ENCODE measurements at places on chromosomes 1 and 21.

GRCh38 chr1:172117800-172118199, 276.5 kb downstream of the DNM3 start:
- DNase-seq: no peak

GRCh38 chr1:206455666-206456344, 14.5 kb upstream of the IKBKE start:
- DNase-seq: no peak

- DNase-seq: no peak
These were observed 61.1 kb upstream of the ACOT11 start for GRCh38 chr1:54486907-54487306.

DNA sequence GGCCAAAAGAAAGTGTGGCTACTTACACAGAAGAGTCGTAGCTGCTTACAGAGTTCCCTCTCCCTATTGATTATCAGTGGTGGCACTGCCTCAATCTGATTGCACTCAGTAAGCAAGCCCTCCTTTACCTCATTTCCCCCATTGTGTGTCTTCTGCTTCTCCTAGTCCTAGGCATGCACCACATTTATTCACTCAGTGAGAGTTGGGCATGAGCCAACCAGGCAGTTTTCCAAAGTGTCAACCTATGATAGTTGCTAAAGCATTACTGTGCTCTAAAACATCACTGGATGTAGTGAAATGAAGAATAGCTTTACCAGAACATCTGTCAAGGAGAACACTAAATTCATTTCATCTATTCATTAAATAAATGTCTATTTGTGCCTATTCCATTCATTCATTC, 19.3 kb downstream of the GJA5 start:
- DNase-seq: no peak

- no peak for DNase-seq
These were observed 6.0 kb upstream of the KRTAP8-1 start for GRCh38 chr21:30818837-30819610.

- no peak for DNase-seq
These were observed 9.7 kb downstream of the GNG12 start for GRCh38 chr1:67823615-67824014.

DNA sequence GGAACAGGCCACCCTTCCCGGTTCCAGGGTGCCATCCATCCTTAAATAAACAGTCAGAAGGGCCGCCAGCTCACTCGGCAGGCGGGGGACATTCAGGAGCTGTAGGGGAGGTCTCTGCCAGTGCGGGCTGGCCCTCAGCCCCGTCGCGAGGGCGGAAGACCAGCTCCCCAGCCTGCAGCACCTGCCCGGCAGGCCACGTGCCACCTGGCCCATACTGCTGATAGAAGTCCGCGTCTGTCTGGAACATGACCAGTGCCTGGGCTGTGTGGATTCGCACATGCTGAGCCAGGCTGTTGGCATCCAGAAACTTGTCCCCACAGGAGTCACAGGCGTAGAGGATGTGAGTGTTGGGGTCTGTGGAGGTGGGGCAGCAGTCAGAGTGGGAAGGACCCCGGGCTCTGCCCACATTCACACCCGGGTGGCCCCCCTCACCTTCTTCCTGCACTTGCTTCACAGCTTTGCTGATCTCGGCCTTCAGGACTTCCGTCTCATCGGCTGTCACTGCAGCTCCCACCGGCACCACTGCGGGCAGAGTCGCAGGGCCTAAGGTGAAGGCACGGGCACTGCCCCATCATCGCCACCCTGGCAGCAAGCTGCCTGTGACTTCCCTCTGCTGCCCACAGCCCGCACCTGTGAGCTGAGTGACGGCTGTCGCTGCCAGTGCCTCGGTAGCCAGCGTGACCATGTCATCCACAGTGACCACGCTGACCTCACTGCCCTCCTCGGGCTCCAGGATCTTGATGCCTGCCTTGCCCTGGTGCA, 33.8 kb downstream of the ZBTB17 start:
- DNase-seq: no peak

DNA sequence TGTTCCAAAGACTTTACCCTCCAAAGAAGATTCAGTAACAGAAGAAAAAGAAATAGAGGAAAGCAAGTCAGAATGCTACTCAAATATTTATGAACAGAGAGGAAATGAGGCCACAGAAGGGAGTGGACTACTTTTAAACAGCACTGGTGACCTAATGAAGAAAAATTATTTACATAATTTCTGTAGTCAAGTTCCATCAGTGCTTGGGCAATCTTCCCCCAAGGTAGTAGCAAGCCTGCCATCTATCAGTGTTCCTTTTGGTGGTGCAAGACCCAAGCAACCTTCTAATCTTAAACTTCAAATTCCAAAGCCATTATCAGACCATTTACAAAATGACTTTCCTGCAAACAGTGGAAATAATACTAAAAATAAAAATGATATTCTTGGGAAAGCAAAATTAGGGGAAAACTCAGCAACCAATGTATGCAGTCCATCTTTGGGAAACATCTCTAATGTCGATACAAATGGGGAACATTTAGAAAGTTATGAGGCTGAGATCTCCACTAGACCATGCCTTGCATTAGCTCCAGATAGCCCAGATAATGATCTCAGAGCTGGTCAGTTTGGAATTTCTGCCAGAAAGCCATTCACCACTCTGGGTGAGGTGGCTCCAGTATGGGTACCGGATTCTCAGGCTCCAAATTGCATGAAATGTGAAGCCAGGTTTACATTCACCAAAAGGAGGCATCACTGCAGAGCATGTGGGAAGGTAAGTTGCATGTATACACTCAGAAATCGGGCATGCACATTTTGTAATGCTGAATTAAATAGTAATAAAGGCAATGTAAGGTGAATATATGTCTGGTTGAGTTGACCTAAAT, 97.2 kb downstream of the ZFYVE9 start:
- DNase-seq: no peak

DNA sequence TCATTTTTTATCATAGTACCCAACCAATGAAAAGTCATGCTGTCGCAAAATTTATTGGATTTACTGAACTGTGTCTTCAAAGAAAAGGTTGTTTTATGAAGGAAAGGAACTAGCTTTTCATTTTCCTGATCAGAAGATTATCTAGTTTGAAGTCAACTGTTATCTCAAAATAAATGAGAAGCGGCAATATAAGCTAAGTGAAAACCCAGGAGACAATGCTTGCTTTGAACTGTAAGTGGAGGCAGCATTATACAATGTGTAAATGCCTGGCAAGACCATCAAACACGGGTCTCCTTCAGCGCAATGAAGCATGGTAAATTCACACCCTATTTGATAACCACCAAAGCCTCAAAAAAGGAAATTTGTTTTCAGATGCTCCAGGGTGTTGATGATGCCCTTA, 134.4 kb upstream of the PTBP2 start:
- DNase-seq: no peak

Measured in urinary bladder (tissue), 4 donors.